Breast epithelium (tissue), 4 donors: ENCODE measurements at places on chromosomes 2 and 18. TPM values are rescaled to one million over a fixed set of nuclear protein-coding genes. Genes with fewer than 3 reads are reported as not detected.

The NR4A2 gene
- 7.9 TPM for total RNA-seq

The ERFE gene
- not detected for total RNA-seq

The FBXO41 gene
- 3.9 TPM for total RNA-seq

The IL1R1 gene
- total RNA-seq = 206 TPM
